ENCODE measurements at places on chromosomes 4 and X.
A peak's percentile ranks its signal among the peaks of the same experiment; 100 is the strongest.

- DNase-seq, result no peak
Measured at GRCh38 chrX:69424161-69424560, 80.0 kb upstream of the NALF2 start.

GRCh38 chrX:28135378-28136047 is 154.3 kb upstream of the DCAF8L1 start:
- no peak for DNase-seq

DNA sequence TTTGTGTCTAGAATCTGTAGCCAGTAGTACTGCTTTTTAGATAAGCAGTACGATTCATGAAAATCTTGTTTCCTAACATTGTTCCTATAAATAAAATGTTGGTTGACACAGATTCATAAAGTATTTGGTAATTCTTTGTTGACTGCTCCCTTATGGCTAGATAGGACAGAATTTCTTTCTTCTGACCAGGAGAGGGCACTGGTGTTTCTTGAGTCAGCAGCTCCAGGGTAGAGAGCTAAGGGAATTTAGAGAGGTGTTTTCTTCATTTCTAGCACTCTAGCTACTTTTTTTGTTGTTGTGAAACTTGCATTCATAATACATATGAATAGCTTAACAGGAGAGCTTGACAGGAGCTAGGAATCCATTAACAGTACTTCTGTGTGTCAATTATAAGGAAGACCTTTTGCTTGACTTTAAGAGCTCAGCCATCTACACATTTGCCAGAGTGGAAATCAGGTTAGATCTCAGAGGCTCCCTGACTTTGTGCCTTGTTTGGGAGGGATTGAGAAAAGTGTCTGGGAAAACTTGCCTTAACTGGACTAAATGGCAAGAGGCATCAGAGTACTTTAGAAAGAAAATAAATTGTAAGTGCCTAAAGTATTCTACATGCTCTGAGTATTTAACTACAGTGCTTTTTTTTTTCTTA is 756.1 kb downstream of the SH3BGRL start:
- peak; percentile 22 for DNase-seq

GRCh38 chrX:49760290-49760890 is 64.6 kb upstream of the PAGE1 start:
- DNase-seq, result no peak

- no peak for DNase-seq
Measured at GRCh38 chrX:57951666-57952319, 41.5 kb upstream of the ZXDA start.

GRCh38 chrX:45140812-45141211 is 59.9 kb downstream of the DIPK2B start:
- no peak for DNase-seq

DNA sequence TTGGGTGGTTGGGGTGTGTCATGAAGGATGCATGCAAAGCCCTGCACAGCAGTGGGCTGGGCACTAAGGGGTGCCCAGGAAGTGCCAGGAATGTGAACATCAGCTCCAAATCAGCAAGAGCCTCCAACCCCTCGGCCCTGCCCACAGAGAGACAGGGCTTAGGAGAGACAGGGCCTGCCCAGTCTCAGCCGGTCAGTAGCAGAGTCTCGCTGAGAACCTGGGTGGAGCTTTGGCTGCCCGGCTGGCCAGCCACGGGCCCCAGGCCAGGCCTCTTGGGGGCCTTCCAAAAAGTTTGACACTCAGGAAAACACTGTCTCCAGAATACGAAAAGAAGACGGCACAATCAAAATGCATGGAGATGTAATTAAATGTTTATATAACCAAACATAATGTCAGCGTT is 4.3 kb upstream of the MXD4 start:
- no peak for DNase-seq

- DNase-seq, result no peak
Measured at GRCh38 chr4:124321364-124321763, 391.2 kb downstream of the ANKRD50 start.

GRCh38 chr4:90570615-90571014 is 443.4 kb downstream of the CCSER1 start:
- no peak for DNase-seq

- no peak for DNase-seq
Measured at GRCh38 chr4:130336585-130337217, 1240.7 kb downstream of the C4orf33 start.

DNA sequence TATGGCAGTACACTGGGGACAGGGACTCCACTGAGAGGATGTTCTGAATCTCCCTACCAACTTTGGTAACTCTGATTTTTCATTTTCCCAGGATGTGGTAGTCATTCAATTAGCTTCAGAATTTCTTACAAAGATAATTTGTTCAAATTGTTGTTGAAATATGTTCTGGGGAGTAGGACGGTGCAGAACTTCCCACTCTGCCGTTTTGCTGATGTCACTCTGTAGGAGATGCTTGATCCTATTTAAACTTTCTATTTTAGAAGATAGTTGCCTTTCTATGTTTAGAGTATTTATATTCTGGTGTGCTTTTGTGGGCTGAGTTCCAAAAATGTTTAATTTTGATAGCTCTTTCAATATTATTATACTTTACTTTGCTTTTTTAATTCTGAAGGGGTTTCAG is 55.2 kb downstream of the ADAM29 start:
- DNase-seq, result no peak

DNA sequence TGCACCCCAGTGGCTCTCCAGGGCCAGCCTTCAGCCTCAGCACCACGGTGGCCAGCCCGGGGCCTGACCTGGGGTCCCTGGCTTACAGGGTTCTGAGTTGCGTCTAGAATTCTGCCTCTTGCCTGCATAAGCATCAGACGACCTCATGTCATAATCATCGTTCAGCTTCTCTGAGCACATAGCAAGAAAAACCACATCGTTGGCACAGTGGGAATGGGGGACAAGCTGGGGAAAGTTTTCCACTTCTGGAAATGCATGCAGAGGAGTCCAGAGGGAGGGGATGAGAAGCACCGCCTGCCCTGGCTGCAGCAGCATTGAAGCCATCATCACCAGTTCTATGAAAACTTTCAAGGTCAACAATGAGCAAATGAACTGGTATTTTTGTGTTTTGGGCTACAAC is 441.0 kb upstream of the FRG1 start:
- DNase-seq, result no peak

DNA sequence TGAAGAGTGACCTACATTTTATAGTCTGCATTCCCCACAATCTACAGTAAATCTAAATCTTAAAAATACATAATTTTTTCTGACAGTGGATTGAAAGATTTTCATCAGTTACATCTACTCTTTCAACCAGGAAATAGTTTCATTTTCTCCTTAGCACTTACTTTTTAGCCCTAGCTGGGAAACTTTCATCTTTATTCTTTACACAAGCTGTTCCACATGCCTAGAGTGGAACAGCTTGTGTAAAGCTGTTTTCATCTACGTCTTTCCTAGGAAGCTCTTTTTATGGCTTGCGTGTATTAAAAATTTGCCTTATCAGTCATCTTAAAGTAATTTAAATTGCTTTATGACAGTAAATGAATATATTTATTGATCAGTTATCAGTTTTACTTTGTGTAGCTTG is 40.5 kb downstream of the RBPJ start:
- no peak for DNase-seq

- DNase-seq, result no peak
Measured at GRCh38 chr4:140188975-140189374, 35.0 kb upstream of the MAML3 start.

GRCh38 chrX:130395341-130395740 is 6.4 kb upstream of the RBMX2 start:
- DNase-seq, result no peak

- no peak for DNase-seq
Measured at GRCh38 chrX:21966866-21967265, 26.4 kb downstream of the SMS start.

DNA sequence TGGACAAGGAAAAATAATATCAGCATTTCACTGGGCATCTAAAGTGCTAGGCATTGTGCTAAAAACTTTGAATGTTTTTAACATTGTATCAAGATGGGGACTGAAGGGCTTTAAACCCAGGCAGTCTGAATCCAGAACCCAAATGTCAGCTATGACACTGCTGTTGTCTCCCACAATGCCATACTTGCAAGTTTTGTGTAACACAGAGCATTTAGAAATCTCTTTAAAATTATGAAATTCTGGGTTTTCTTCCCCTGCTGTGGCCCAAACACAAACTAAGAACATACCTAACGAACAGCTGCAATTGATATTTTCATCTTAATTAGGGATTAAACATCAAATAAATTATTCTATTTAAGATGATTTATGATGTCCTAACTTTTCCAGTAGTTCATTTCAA is 66.8 kb upstream of the LSM6 start:
- no peak for DNase-seq

DNA sequence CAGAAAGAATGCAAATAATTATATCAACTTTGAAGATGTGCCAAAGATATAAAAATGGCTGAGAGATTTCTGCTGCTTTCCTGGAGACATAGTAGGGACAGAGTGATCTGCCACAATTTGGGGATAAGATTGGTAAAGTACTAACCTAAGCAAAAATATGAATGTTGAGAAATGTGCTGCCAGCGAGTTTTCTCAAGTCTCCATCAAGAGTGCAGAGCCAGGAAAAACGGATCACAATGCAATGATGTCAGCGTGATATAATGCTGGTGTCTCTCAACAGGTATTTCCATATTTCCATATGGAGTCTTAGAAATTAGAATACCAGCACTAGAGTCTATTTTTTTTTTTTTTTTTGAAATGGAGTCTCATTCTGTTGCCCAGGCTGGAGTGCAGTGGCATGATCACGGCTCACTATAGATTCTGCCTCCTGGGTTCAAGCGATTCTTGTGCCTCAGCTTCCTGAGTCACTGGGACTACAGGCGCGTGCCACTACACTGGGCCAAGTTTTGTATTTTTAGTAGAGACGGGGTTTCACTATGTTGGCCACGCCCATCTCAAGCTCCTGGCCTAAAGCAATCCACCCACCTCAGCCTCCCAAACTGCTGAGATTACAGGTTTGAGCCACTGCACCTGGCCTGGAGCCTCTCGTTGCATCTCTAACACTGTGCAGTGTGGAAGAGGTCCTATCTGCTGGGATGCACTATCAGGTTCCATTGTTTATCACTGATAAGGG is 893.5 kb downstream of the TRIML1 start:
- no peak for DNase-seq

- DNase-seq, result no peak
Measured at GRCh38 chr4:30901461-30902451, 181.6 kb downstream of the PCDH7 start.

DNA sequence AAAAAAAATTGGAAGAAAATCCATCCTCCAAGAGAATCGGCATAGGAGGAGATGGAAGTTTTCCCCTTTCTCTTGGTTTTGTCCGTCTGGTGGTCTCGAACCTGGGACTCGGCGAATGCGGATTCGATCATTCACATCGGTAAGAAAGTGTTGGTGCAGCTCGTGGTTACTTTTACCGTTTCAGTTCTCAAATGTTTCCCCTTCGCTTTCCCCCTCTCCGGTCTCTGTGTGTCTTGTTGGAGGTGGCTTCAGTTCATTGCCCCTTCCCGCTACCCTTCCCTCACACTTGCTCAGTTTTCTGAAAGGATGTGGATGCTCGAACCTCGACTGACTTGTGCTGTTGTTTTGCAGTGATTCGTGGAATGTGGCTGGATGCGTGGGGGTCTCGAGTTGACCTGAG is 840 bp downstream of the GRID2 start:
- DNase-seq, result no peak

- DNase-seq, result no peak
Measured at GRCh38 chr4:107058828-107059227, 22.7 kb upstream of the DKK2 start.

GRCh38 chr4:13706120-13706519 is 78.6 kb upstream of the BOD1L1 start:
- no peak for DNase-seq

DNA sequence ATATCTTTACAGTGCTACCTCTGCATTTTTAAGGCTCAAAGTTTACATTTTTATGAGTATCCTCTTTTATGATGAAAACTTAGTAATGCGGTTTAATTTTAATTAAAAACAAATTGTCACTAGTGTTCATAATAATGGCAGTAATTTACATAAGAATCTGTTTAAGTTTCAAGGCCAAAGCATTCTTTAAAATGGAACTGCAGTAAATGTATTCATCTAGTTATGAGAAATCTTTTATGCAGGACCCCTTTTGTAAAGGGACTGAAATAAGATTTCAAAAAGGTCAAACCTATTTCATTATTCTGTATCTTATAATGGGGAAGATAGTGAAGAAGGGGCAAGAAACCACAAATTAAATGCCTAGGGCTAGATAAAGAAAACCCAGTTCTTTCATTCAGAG is 37.1 kb downstream of the CHIC2 start:
- DNase-seq, result no peak

DNA sequence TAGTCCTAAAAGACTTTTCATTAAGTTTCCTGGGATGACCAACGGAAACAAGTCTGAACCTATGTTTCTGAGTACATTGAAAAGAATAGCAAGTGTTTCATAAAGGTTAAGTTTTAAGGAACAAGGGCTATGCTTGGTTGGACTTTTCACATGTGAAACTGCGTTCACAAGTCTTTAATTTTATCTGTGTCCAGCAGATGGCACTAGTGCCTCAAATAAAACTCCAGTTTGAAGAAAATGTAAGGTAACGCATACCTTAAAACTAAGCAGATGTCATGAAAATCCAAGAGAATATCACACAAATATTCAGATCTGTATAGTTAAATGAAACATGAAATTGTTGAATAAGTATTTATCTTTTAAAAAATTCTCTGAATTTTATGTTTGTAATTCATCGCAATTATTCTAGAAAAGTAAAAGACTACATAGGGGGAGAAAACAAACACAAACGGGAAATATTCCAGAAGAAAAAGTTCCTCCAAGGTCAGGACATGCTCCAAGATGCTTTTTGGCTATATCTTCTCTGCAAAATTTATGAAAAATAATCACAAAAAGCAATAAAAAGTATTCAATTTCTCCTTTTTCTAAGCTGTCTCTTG is 89.6 kb upstream of the MAD2L1 start:
- peak; percentile 62 for DNase-seq

DNA sequence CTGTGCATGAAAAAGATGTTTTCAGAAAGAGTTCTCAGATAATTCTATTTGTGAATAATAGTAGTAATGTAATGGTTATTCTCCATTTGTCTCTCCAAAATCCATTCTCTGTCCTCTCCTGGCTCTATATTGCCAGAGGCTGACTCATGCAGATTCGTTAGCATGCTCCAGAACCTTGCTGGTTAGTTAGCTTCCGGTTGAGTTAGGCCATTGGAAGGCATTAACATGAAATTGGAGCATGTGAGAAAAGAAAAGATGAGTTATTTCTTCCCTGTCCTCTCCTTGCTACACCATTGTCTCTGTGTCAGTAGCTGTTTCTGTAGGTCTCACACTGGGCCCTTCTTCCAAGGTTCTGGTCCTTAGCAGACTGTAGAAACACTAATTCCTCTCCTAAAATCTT is 23.5 kb upstream of the PRDM8 start:
- no peak for DNase-seq

DNA sequence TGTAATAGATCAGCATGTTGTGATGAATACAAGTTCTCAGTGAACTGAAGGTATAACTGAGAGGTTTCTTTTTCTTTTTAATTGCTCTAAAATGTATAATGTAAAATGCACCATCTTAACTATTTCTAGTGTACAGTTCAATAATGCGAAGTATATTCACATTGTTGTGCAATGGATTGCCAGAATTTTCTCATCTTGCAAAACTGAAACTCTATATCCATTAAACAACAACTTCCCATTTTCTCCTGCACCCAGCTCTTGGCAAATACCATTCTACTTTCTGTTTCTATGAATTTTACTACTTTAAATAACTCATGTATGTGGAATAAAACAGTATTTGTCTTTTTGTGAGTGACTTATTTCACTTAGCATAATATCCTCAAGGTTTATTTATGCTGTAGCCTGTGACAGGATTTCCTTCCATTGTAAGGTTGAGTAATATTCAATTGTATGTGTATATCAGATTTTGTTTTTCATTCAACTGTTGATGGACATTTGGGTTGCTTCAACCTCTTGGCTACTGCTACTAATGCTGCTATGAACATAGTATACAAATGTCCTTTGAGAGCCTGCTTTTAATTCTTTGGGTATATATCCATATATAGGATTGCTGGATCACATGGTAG is 53.5 kb upstream of the NPFFR2 start:
- DNase-seq, result no peak
